CD4-positive, alpha-beta memory T cell (primary cell): ENCODE measurements at places on chromosomes 2 and 18. TPM values are rescaled to one million over a fixed set of nuclear protein-coding genes. Genes with fewer than 3 reads are reported as not detected.

GRCh38 chr2:9975328-9975727, 23.8 kb downstream of the GRHL1 start:
- no peak for DNase-seq

- no peak for DNase-seq
Measured at GRCh38 chr2:16691261-16691660, 25.6 kb upstream of the CYRIA start.

GRCh38 chr18:37578886-37579513, 13.4 kb upstream of the CELF4 start:
- DNase-seq: no peak

Gene GKN2
- total RNA-seq: not detected
